ENCODE measurements at places on chromosomes 16 and 17.

DNA sequence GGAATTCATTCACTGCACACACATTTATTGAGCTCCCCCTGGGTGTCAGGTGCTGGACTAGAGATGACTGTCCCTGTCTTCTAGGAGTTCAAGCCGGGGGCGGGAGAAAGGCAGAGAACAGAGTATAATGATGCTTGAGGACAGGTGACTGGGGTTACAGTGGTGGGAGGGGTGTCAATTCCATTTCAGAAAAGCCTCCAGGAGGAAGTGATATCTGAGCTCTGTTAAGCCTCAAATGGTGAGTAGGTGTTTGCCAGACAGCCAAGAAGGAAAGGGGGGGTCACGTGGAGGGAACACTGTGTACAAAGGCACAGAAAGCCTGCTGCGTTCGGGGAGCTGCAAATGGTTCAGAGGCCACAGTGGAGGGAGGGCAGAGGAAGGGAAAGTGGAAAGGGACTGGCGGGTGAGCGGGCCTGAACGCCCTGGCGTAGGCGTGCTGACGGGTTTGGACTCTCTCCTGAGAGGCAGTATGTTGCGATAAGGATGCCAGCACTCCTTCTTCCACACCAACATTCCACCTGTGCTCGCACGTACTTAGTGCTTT, 9.7 kb upstream of the NXPH3 start:
- DNase-seq: no peak

DNA sequence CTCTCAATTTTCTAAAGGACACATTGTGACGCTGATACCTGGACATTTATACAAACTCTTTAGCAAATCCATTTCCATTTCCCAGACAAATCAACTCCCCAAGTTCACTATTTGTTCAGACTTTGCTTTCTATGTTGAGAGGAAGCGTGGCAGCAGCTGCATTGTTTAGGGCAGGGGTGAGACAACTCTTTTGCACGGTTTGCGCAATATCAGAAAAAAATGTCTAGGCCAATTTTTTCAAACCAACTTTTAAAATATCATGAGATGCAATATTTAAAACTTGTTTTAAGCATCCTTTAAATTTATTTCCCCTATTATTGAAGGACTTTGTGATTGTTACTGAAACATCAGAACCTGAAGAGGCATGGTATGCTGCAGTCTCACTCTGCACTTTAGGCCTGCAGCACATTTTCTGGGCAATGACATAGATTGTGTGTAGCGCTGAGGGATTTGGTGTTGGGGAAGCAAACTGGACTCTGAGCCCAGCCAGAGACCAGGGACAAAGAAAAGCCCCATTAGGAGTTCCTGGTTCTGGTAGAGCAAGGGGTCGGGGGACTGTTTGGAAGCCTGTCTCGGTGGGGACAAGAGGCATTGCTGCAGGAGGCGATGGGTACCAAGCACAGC, 6.4 kb upstream of the CCDC182 start:
- no peak for DNase-seq

DNA sequence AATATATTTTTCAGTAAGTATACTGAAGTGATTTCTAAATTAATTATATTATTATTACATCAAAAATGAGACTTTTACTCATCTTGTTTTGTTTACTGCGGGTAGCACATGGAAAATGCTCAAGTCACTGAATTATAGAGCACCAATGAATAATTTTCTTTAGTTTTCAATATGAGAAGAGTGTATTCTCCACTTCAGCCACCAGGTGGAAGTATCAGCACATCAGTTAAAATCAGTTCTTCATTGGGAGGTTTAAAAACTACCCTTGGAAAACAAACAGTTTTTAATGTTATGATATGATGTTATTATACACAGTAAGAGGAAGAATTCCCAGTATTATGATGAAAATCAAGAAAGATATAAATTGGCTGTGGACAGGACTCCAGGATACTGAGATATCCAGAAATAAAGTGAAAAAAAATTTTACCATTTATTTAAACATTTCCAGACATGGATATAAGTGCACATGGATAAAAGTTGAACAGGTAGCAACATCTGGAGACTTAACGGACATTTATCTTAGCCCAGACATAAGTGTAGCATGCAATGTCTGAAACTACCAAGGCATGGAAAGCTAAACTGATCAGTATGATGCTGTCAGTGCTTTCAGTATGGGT, 467.3 kb downstream of the KCNJ2 start:
- no peak for DNase-seq

GRCh38 chr17:19363460-19364035, 1.0 kb upstream of the B9D1 start:
- DNase-seq: no peak

GRCh38 chr17:80262291-80262690, 1.6 kb downstream of the RNF213 start:
- DNase-seq: no peak

GRCh38 chr17:50181144-50181543, 15.3 kb downstream of the SGCA start:
- DNase-seq: no peak

DNA sequence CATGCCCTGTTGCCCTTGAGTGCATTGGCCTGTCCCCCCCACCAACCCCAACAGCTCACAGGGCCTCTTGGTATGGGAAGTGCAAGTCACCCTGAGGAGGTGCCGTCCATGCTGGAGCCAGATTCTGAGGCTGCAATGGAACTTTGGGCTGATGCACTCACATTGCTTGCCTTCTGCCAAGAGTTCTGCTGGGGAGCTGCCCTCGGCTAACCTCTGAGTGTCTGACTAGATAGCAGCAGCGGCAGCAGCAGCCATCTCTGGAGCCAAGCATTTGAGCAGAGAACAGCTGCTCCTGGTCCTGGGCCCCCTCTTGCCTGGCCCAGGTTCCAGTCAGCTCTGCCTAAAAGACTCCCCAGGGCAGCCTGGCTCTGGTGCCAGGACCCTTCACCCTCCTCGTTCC, 61.5 kb downstream of the GNAO1 start:
- DNase-seq: no peak

DNA sequence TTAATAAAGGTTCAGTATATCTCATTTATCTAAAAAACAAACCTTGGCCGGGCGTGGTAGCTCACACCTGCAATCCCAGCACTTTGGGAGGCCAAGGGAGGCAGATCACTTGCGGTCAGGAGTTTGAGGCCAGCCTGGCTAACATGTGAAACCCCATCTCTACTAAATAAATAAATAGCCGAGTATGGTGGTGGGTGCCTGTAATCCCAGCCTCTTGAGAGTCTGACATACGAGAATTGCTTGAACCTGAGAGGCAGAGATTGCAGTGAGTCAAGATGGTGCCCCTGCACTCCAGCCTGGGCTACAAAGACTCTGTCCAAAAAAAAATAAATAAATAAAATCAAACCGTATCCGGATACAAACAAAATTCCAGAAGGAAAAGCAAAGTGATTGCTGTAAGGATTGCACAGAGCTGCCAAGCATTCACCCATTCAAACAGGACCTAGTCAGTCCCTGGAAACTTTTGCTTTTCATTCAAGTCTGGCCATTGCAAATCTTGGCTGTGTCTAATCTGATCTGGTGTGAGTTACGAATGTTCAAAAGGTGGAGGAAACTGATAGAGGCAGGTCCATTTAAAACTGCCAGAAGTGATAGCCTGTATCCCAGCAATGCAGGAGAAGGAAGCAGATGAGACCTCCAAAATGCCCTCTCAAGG, 102.5 kb upstream of the CLEC3A start:
- no peak for DNase-seq

DNA sequence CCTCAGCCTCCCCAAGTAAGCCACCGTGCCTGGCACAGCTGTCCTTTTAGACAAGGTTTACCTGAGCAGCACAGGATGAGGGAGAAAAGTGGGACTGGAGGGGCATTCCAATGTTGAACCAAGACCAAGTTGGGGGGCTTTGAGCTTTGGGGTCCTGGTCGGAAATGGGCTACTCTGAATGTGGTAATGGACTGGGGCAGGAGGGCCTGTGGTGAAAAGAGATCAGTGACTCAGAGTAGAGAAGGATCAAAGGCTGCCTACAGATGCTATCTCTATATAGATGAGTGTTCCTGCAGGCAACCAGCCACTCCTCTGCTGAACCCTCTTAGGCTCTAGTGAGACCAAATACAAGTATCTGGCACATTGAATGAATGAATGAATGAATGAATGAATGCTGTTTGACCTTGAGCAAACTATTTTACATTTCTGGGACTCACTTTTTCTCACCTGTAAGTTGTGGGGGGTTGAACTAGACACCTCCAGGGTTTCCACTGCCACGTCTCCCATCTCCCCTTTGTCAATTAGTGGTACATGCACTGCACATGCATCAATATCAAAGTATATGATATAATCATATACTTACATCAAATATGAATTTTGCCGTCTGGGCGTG, 26.3 kb upstream of the ETV4 start:
- DNase-seq: no peak

- DNase-seq: peak; percentile 58
These were observed 92.0 kb upstream of the CHMP6 start for GRCh38 chr17:80899402-80900268.

DNA sequence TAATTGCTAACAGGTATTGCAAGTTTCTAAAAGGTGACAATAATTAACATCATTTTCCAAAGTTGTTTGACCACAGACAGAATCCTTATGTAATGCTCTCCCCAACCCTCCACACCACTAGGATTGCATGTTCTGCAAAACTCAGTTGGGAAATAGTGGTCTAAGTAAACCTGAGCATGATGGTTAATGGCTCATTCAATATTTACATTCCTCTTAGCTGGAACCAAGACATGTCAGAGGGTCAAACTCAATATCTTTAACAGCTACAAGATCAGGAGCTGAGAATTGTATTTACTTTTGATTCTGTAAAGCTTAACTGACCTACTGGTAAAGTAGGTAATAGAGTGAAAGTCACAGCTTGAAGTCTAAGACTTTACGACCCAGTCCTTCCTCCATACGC, 10.2 kb downstream of the MFSD6L start:
- DNase-seq: no peak

DNA sequence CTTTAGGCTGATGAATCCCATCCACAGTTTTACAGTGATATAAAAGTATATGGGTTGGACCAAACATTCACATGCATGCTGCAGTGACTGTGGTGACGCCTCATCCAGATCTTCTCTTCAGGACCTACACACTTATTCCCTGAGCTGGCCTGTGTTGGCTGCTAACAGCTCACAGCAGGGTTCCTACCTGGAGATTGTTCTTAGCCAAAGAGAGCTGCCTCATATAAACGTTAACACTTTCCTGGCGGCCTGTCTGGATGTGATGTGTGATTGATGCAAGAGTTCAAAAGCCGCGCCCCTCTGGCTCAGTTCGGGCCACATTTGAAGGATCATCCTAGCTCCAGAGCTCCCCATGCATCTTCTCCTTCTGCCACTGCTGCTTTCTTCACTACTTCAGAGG, 93.0 kb upstream of the NETO2 start:
- DNase-seq: no peak

- DNase-seq: no peak
These were observed 6.9 kb downstream of the CCR7 start for GRCh38 chr17:40558300-40558889.

- DNase-seq: no peak
These were observed 9.2 kb upstream of the TNFRSF13B start for GRCh38 chr17:16980813-16981731.

- DNase-seq: no peak
These were observed 3.7 kb upstream of the NPIPB15 start for GRCh38 chr16:74372369-74372768.

- no peak for DNase-seq
These were observed 895.8 kb upstream of the SOX9 start for GRCh38 chr17:71224824-71225575.

DNA sequence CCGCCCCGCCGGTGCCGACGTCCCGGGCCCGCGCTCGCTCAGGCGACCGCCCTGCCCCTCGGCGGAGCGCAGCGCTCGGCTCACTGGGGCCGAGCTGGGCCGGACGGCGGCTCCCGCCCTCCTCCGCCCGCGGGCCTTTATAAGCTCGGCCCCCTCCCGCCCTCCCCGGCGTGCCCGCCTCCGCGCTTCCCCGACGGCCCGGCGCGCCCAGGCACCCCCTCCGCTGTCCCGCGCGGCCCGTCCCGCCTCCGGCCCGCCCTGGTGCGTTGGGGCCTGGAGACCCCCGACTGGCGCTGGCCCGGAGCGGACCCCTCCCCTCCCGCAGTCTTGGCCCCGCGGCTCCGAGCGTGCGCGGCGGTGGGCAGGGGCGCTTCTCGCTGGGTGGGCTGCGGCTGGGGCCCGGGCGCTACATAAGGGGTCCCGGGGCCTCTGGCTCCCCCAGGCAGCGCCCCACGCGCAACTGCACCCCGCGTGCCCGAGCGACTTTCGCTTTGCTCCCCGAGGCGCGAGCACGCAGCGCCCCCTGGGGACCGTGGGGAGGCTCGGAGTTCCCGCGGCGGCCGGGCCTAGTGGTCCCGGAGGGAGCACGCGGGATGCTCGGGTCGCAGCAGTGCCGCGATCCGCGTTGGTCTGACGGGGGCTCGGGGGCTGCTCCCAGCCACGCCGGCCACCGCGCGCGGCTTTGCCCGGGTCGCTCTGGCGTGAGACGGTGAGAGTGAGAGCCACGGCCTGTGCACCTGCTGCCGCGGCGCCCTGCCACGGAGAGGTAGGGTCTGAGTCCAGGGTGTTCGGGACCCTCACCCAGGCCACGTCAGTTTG, at the start of gene PIEZO1:
Gene PIEZO1 (minus strand): TSS at position 115 of the 819 bp plus-strand sequence. CDS start 256 bp downstream, outside the sequence.
- DNase-seq: no peak

GRCh38 chr16:11315510-11315909, 29.7 kb upstream of the RMI2 start:
- DNase-seq: peak; percentile 47

GRCh38 chr17:46123607-46124006, 69.6 kb downstream of the KANSL1 start:
- no peak for DNase-seq

DNA sequence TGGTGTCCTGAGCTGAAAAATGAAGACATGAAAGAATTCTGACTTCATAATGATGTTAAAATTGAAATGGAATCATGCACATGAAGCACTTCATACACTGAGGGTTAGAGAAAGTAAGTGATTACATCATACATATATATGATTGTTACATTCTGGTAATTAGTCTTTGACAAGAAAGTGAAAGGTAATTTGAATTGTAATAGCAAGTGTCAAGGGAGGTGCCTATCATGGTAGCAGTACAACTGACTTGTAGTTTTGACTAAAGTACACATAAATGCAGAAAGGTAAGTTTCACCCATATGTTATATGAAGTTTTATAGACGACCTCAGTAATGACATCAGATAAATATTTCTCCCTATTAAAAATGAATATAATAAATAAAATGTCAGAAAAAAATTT, 1325.0 kb upstream of the GOT2 start:
- DNase-seq: no peak
